Caki2 (cell line): ENCODE measurements at places on chromosomes 12 and 14. TPM values are rescaled to one million over a fixed set of nuclear protein-coding genes. Genes with fewer than 3 reads are reported as not detected.

The PKP2 gene
- total RNA-seq, result 9.6 and 12.9 TPM in 2 replicates

- no peak for DNase-seq
Measured at GRCh38 chr12:65121049-65121955, at the start of gene WIF1. WIF1 (minus strand) TSS chr12:65121305; CDS start chr12:65121191, 114 bp downstream.

DNA sequence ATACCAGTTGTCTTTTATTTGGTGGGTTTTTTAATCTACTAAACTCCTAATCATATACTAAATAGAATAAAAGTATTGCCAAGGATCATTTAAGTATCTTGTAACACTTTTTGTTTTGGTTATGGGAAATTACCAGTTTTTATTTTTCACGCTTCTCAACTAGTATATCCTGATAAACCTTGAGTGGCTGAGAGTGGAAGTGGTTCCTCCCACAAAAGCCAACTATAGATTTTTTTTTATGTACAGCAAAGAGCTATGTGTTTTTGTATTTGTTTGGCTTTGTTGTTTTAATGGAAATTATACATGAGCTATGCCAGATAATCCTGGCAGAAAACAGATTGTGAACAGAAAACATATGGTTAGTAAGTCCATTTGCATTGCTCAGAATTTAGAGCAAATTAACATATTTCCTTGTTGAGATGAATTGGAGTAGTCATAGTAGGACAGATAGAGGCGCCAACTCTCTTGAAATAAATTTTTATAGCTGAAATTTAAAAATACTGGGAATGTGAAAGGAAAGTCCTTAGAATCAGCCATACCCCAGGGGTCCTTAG lies 60.9 kb upstream of the PSMA6 start:
- DNase-seq, result no peak

The CTDSP2 gene
- total RNA-seq, result 47.5 and 73.7 TPM in 2 replicates

The SLC7A7 gene
- total RNA-seq, result 0.38 and 7.7 TPM in 2 replicates

The PMCH gene
- not detected in 2 replicates for total RNA-seq

DNA sequence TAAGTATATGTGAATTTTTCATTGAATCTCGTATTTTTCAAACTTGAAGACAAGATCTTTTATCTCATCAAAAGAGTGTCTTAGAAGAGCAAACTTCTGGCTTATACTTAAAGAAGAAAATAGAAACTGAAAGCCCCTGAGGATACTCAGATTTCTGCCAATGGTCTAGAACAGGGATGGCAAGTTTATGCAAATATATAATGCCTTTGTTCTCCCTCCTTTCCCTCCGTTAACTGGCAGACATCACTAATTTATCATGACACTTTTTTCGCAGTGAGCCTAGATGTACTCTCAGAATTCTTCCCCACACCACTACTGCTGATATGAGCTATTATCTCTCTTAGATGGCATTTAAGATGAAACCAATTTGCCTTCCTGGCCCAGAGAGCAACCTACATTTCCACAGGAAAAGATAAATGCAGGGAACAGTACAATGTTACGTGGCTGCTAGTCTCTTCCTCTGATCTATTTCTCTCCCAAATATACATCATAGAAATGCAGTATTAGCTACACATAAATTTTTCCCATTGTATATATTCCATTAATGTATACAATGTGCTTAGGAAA lies 40.0 kb upstream of the DAAM1 start:
- DNase-seq, result no peak

DNA sequence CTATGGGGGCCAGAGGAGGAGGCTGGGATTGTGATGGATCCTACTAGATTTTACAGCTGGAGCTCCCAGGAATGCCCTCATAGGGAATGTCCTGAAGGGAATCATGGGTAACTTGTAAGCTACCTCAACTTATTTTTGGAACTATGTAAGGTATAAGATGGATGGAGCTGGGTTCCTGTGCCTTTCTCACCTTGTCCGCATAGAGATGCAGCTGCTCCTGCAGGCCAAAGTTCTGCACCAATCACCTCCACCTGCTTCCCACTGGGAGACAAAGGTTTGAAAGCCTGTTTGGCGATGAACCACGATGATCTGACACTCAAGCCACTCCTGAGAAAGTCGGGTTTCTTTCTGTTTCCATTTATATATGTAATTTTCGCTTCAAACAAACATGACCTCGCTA lies 648 bp upstream of the AKAP5 start:
- no peak for DNase-seq

GRCh38 chr14:21398901-21399300 lies 15.1 kb upstream of the SUPT16H start:
- DNase-seq, result no peak

DNA sequence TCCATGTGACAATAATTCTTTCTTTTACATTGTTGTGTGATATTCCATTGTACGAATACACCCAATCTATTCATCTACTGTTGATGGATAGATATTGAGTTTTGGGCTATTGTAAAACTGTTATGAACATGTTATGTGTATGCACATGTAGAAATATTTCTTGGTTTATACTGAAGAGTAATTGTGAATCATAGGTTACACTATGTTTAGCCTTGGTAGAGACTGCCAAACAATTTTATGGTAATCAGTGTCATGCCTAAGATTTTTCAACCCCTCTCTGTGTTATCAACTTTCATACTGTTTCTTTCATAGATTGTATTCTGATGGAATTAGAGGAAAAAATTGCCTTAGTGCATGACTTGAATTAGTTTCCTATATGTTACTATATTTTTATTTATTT lies 39.5 kb downstream of the FRMD6 start:
- DNase-seq, result no peak

- DNase-seq, result no peak
Measured at GRCh38 chr12:113086249-113087164, 30.0 kb downstream of the DTX1 start.

The SYNDIG1L gene
- total RNA-seq, result not detected in 2 replicates

- DNase-seq, result no peak
Measured at GRCh38 chr14:57085801-57086200, 182.9 kb downstream of the EXOC5 start.
